ENCODE measurements at places on chromosomes 1 and 21.

- DNase-seq = no peak
Measured at GRCh38 chr1:241102664-241103063, 254.3 kb downstream of the RGS7 start.

- no peak for DNase-seq
Measured at GRCh38 chr1:94456736-94457135, 38.5 kb downstream of the ABCD3 start.

DNA sequence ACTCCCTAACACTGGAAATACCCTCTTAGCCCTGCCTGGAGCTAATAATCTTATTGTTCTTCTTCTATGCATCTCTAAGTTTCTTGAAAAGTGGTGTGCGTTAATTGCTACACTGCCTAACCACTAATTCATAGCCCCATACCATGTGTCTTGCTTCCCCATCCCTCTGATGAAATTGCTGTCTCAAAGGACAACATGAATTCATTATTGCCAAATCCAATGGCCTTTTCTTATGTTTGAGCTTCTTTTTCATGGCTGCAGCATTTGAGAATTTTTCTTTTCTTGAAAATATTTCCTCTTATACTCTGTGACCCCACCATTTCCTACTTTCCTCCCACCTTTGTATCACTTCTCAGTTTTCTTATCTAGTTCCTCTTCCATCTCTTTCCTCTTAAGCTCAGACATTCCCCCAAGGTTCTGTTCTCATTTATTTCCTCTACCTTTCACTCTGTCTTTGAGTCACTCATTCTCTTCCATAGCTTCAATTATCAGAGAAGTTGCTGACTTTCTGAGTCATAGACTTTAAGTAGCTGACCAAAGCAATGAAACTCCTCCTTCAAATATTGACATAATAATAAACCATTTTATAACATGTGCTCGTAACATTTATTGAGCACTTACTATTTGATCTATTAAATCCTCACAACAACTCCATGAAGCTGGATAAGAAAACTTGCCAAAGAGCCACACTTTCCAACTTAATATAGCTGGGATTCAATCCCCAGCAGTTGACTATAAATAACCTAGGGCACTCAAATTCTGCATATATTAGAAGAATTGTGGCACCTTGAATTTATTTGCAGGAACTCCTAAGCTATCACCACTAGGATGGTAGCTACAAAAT is 35.5 kb upstream of the ATP6V1G3 start:
- no peak for DNase-seq

DNA sequence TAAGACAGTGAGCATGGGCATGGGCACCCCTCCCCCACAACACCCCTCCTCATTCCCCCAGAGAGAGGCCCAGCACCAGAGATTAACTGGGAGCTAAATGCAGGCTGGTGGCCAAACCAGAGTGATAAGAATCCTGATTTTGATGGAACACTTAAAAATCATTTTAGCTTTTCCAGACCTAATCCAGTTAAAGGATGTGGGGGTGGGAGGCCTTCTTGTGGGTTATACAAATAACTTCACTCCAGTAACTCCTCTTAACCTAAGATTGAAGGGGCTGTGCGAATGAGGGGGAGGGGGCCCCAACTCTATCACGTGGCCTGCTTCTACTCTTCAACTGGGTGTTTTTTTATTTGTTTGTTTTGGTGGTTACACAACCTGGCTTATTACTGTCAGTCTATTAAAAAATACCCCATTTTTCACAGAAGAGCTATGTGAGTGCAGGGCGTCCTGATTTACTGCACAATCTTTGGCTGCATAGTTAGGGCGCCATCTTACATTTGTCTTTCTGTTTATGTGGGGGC is 398.1 kb upstream of the LYPLAL1 start:
- no peak for DNase-seq

DNA sequence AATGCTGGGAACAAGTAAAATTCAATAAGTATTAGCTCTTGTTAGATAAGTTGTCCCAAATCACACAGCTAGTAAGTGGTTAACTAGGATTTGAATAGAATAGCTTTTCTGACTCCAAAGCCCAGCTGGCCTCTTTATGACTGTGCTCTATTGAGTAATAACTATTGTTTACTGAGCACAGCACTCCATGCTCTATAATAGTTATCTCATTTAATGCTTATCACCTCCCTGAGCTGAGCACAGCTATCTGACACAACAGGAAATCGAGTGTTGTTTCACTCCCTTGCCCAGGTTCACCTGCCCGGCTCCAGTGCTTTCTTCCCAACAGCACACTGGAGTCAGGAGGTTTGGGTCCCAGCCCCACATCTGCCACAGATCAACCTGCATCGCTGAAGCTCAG is 38.8 kb upstream of the STMN1 start:
- DNase-seq = no peak

GRCh38 chr1:162626094-162626493 is 6.2 kb upstream of the DDR2 start:
- DNase-seq = no peak

- no peak for DNase-seq
Measured at GRCh38 chr1:23401313-23401712, 23.2 kb downstream of the TCEA3 start.

DNA sequence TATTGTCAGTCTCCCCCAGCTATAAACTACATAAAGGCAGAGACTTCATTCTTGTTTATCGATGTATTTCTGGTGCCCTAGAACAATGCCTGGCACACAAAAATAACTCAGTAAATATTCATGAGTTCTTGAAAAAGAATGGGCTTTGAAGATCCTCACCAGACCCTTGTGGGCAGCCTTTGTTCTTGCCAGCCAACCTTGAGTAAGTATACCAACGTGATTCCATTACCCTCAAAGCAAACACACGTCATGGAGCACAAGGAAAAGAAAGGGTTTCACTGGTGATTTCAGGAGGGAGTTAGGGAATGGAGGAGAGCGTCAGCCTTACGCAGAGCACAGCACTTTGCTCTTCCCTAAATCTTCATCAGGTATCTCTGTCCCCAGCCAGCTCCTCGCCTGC is 29.4 kb downstream of the NMNAT2 start:
- DNase-seq = no peak

DNA sequence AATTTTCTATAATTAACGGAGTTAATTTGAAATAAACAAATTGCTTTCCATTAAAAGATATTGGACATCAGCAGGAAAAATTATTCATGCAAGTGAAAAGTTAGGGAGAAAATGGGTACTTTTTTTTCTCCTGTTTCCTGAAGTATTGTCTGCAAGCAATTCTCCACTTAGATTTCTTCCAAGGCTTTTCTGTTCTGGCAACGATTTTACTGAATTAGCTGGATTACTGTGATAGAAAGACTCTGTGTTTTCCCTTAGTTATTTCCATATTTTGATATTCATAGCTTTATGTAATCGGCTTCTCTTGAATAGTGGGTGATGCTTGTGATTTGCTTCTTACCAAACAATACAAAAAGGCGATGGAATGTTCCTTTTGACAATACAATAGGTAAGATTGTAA is 1333.9 kb downstream of the AMY1C start:
- DNase-seq = no peak

GRCh38 chr1:231694075-231694431 is 67.5 kb downstream of the DISC1 start:
- no peak for DNase-seq

GRCh38 chr1:1241588-1242219 is 4.8 kb downstream of the C1QTNF12 start:
- DNase-seq = no peak

GRCh38 chr1:152747831-152748230 is 10.0 kb upstream of the KPRP start:
- no peak for DNase-seq

GRCh38 chr1:19547814-19548213 is 62.5 kb upstream of the CAPZB start:
- no peak for DNase-seq

DNA sequence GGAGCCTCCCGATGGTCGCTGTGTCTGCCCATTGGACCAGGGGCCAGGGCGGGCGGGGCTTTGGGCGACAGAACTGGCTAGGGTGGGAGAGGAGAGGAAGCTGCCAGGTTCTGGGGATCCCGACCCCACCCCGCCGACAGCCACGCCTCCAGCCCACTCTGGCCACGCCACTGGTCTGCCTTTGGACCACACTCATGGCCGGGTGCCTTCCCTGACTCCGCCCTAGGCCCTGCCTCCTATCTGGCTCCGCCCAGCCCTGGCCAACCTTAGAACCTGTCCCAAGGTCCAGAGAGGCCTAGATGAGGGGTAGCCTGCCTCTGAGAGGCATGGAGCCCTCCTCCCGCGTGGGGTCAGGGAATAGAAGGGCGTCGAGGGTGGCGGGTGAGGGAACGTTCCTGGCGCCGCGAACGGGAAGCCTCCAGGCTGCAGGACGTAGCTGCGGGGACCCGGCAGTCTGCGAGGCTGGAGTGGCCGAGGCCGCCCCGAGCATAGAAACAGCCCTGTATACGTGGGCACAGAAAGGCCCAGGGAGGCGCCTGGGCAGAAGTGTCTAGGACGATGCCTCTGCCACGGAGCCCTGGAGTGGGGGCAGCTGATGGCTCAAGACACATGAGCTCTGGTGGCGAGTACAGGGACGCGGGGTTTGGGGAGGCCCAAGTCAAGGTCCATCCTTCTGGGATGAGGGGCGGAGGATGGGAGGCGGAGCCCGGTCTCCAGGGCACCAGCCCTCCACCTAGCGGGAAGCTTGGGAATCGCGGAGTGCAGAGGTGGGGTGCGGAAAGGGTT is 11.5 kb upstream of the COL16A1 start:
- DNase-seq = no peak

DNA sequence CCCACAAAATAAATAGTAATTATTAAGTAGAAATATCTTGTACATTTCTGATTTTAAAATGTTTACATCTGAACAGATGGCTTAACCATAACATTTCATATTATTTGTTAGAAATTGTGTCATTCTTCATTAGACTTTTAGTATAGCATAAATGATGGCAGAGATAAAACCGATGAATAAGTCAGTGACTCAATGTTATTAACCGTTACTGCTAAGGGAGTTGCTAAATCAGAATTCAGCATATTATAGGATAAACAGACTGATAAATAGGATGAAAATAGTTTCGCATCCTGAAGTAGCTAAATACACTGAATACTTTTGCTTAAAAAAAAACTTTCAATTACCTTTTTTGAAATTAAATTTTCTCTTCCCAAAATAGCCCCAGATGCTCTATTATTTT is 610.6 kb upstream of the ZP4 start:
- DNase-seq = no peak

DNA sequence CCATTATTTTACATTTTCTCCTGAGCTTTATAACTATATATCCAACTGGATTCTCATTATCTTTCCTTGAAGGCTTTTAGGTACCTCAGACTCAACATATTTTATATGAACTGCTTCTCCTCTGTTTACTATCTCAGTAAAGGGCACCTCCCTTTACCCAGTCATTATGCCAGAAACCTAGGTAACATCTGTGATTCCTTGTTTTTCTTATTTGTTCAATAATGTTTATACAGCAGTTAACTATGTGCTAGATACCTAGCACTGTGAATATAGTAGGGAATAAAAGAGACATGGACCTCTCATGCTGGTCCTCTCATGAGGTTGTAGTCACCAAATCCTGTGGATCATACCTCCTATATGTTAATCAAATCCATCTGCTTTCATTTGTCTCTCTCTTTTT is 25.6 kb downstream of the PPP1R12B start:
- DNase-seq = no peak

DNA sequence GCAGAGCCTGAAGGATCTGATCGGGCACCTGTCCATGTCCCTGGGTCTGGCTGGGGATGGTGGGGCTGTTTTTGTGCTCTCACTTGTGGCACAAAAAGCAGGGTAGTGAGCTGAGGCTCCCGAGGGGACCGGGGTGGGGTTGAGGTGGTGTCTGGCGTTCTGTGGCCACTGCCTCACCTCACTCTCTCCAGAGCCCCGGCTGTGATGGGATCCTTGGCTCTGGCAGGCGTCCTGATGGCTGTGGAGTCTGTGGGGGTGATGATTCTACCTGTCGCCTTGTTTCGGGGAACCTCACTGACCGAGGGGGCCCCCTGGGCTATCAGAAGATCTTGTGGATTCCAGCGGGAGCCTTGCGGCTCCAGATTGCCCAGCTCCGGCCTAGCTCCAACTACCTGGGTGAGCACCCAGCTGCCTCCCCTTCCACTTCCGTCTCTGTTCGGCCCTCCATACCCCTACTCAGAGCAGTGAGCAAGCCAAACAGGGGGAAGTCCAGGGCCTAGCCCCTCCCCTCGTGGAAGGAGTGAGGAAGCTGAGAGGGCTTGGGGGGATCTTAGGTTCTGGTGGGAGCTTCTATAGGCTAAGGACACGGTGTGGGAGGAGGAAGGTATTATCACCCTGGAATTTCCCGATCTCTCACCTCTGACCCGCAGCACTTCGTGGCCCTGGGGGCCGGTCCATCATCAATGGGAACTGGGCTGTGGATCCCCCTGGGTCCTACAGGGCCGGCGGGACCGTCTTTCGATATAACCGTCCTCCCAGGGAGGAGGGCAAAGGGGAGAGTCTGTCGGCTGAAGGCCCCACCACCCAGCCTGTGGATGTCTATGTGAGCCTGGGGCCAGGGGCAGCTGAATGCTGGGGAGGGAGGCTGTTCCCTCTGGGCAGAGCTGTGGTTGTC is 7.0 kb downstream of the ADAMTSL4 start:
- no peak for DNase-seq

DNA sequence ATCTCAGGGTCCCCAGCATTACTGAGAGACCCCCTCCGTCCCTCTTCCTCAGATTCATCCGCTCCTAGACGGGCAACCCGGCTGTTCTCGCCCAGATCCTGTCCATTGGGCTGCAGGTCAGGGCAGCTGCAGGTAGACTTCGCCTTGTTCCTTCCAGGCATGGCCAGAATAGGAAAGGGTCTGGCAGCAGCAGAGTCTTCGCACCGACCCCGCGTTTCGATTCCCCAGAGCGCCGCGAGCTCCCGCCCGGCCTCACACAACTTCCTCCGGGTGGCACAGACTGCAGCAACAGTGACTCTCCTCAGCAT is 265 bp downstream of the NRDC start:
- DNase-seq = no peak

DNA sequence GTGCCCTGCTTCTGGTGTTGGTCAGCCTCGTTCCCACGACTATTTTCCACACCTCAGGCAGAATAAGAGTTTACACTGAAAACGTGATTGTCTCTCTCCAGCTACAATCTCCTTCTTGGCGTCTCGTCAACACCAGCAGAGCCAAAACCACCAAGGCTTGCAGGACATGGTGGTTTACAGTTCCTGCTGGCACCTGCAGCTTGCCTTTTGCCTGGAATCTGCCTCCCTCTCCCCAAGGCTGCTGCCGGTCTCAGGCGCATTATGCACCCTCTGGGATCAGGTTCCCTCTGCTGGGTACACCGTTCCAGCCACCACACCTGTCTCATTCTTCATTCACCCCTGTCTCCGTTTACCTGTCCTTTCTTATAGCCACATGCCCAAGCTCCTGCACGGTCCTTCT is 315.9 kb downstream of the DSCAM start:
- no peak for DNase-seq

GRCh38 chr1:221743416-221744208 is 1.7 kb upstream of the DUSP10 start:
- no peak for DNase-seq

DNA sequence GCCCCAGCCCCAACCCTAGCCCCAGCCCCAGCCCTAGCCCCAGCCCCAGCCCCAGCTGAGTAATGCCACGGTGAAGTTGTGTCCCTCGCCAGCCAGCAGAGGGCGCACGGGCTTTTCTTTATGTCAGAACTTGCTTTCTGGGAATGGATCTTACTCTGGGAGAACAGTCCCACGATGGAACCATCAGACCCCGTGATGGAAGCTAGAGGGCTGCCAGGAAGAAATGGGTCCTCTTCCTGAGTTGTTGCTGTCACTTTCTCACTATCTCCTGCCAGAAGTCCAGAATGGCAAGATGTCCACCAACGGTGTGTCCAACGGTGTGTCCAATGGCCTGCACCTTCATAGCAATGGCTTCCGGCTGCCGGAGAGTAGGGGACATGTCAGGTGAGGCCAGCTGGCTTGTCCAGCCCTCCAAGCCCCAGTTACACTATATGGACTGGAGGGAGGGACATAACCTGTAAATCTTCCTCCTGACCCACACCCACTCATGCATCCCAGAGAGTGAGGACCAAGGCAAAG is 25.1 kb upstream of the TMEM222 start:
- DNase-seq = no peak
